ENCODE measurements at places on chromosomes 7 and 10.

DNA sequence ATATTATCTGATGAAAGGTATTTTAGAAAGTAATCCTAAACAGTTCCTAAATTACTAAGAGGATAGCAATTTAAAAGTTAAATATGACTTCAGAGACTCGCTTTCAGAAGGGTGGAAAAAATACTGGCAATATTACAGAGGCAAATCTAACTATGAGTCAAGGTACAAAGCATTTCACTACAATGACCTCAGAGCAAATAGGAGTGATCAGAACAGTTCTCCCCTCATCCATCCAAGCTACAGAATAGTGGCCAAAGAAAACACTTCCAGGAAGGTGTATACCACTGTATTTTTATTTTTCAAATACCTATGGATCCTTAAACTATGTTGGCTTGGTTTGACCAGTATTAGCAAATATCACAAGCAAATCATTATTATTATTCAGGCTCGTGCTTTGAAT lies 112.8 kb upstream of the ODAD2 start:
- DNase-seq: no peak

- DNase-seq: no peak
These were observed 10.8 kb downstream of the SERPINE1 start for GRCh38 chr7:101137651-101138212.

DNA sequence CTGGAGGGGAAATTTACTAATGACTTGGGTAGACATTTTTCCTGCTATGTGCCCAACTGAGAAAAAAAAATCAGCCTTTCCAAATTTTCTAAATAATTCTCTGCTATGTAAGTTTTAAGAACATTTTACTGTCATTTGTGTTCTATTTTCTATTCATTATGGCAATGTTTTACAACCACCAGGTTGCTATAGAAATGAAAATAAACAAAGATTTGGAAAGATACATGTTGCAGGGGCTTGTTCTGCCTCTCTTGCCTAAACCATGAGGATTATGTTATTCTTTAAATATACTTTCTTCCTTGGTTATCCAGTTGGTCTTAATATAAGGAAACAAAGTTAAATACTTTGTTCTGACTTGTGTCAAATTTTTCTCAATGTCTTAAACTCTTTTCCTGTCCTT lies 257.2 kb downstream of the TWIST1 start:
- no peak for DNase-seq

GRCh38 chr7:49371771-49372170 lies 401.7 kb upstream of the VWC2 start:
- no peak for DNase-seq

DNA sequence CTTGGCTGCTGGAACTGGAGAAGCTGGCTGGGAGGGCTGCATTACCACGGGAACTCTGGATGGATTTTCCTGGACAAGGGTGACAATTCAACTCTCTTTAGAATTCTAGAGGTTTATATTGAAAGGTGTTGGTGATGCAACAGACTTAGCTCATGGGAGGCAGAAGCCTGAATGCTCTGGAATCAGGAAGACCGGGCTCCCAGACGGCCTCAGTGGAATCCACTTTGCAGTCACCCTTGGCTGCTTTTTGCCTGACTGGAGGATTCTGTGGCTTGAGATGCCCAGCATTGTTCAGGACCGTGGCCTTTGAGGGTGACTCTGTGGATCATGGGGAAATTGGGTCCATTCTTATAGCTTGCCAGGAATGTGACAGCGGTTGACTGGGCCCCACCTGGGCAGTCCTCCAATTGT lies 32.3 kb downstream of the PYROXD2 start:
- no peak for DNase-seq

DNA sequence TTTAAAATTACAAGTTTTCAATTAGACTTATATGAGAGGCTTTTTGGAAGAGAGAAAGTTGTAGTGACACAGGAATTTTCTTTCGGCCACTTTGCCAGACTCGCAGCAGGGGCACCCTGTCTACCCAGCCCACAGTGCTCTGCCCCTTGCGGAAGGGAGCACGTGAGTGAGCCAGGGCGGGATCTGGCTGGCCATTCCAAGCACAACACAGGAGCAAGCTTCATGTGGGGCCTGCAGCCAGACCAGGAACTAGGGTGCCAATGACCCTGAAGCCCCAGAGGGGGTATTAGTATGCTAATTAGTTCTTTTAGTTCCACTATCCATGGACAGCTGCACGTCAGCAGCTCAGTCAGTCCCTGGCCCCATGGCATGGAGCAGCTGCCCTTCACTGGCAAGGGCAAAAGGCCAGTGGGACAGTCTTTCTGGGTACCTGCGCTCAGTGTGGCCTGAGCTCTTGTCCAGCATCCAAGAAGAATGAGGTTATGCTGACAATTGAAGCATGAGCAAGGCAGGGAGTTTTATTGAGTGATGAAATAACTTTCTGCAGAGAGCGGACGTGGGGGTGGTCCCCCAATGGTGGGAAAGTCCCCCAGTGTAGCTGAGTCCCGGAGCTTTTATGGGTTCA lies 251.1 kb upstream of the CSTF2T start:
- no peak for DNase-seq

DNA sequence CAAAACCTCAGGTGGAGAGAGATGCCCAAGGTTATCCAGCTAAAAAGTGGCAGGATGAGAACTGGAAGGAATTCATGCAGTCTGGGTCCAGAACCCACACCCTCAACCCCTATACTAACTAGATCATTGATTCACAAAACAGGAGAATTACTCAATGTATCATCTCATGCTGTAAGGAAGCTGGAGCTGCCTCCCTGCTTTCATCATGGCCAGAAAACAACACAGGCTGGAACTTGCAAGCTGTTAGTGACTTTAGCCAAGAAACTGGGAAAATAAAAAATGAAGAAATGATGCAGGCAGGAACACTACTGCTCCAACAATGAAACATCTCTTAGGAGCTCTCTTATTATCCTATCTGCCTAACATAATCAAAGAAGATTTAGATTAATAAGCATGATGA lies 619.8 kb upstream of the CELF2 start:
- no peak for DNase-seq

- no peak for DNase-seq
These were observed 268.4 kb downstream of the MAD1L1 start for GRCh38 chr7:1964211-1964912.

DNA sequence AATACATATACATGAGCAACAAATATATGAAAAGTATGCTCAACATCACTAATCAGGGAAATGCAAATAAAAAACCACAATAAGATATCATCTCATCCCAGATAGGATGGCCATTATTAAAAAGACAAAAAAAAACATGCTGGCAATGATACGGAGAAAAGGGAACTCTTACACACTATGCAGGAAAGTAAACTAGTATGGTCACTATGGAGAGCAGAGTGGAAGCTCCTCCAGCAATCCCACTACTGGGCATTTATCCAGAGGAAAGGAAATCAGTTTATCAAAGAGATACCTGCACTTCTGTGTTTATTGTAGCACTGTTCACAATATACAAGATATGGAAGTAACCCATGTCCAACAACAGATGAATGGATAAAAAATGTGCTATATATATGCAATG lies 217.5 kb downstream of the SDK1 start:
- DNase-seq: no peak

- peak; percentile 24 for DNase-seq
These were observed 52.7 kb downstream of the DENND11 start for GRCh38 chr7:141649137-141649864.

DNA sequence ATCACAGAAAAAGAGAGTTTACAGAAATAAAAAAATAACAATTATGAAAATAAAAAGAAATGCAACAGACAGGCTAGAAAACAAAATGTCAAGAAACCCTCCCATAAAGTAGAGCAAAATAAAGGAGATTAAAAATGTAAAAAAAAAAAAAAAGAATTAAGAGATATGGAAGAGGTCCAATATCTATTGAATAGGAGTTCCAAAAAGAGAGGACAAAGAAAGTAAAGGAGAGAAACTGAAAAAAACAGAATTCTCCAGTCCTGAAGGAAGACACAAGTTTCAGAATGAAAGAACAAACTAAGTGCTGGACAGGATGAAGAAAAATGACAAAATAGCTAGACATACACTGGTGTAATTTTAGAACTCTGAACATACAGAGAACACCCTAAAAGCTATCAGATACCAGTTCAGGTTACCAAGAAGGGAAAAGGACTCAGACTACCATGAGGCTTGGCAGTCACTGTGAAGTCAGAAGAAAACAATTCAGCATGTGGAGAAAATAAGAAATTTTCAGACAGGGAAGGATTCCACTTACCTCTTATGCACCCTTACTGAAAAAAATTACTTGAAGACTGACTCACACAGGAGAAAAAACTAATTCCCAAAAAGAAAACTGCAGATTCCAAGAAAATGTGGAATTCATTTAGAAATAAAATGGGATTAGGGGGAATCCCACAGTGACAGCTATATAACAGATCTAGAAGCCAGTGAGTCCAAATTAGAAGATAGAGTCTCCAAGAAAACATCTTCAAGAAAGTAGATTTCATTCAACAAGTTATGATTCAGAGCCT lies 40.4 kb upstream of the ABLIM1 start:
- DNase-seq: no peak

DNA sequence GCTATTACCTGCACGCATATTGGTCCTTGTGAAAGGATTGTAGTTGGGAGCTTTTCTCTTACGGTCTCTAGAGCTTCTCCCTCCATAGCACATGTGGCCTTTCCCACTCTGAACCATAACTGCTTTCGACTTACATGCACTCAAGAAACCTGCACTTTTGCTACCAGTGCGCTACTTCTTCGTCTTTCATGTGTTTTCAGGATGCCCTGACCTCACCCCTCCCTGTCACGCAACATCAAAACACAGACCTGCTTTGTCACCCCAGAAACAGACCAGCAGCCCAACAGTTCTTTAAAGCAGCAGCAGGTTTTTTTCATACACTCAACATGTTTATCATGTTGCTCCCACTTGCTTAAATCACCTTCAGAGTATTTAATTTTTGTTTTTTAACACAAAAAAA lies 243.5 kb upstream of the TCF7L2 start:
- DNase-seq: no peak

GRCh38 chr10:19252531-19252930 lies 203.9 kb downstream of the MALRD1 start:
- no peak for DNase-seq

GRCh38 chr7:12802070-12802469 lies 114.6 kb downstream of the ARL4A start:
- DNase-seq: no peak

- DNase-seq: no peak
These were observed 193.0 kb upstream of the CELF2 start for GRCh38 chr10:10824591-10825148.

- DNase-seq: no peak
These were observed 141.3 kb downstream of the RAB11FIP2 start for GRCh38 chr10:117905404-117905803.

DNA sequence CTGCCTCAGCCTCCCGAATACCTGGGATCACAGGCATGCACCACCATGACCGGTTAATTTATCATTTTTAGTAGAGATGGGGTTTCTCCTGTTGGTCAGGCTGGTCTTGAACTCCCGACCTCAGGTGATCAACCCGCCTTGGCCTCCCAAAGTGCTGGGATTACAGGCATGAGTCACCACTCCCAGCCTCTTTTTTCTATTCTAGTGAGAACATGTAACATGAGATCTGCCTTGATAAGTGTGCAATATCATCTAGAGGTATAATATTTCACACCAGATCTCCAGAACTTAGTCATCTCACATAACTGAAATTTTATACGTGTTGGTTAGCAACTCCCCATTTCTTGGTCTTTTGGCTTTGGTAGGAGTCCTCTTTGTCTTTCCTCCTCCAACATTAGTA lies 656.9 kb downstream of the CNTNAP2 start:
- DNase-seq: no peak

DNA sequence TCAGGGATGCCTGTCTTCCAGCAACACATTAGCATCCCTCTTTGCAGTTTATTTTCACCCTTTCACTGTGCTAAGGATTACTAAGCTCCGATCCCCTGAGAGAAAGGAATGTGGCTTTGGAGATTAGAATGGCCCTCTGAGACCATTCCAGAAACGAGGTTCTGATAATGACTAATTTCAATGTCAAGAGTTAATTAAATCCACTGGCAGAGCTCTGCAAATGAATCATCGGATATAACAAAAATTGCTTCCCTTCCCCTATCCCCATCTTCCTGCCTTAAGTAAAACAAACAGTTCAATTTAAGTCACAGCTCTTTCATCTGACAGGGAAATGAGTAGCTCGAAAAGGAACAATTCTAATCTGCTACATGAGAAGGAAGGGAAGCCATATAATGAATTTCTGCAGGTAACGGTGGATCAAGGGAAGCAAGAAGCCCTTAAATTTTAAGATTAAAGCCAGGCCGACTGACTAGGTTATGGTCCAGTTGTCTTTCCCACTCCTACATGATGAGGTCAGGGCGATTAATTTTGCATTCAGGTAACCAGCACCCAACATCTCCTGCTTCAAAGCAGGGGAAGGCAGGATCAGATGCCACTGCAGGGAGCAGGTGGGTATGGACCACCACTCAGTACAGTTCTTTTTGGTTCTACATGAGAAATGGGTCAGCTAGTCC lies 50.5 kb downstream of the MALSU1 start:
- no peak for DNase-seq

DNA sequence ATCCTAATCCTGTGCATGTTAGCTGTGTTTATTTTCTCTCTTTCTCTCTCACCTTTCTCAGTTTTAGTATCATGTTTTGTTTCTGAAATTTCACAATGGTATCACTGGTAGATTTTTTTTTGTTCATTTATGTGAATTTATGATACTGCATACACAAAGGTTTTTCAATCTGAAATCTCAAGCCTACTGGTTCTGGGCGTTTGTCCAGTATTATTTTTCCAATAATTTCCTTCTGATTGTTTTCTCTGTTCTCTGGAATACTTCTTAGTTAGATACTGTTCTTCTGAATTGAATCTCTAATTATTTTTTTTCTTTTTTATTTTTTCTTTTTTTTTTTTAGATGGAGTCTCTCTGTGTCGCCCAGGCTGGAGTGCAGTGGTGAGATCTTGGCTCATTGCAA lies 96.2 kb upstream of the TMEM72 start:
- DNase-seq: no peak

- no peak for DNase-seq
These were observed 91.2 kb upstream of the KCNIP2 start for GRCh38 chr10:101934686-101935305.

Data from GM12864 (cell line).